ENCODE measurements at places on chromosomes 3 and 15.

DNA sequence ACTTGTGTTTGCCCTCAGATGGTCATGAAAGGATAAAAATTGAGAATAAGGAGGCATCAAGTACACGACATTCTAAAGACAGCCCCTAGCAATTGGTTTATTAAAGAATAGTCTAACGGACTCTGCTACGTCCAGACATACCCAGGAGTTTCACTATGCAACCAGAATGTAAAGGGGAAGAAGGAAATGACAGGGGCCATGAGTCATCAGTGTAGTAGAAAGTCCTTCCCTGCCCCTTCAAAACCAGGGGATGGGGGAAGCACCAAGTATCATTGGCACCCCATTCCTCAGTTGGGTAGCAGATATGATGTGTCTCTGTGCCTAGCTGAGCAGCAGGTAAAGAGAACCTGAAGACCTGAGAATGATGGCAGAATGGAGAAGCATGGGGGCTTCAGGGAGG lies 367.4 kb downstream of the IL20RB start:
- no peak for DNase-seq

GRCh38 chr15:52678468-52679231 lies 538 bp downstream of the ATOSA start:
- DNase-seq, result peak; percentile 38

DNA sequence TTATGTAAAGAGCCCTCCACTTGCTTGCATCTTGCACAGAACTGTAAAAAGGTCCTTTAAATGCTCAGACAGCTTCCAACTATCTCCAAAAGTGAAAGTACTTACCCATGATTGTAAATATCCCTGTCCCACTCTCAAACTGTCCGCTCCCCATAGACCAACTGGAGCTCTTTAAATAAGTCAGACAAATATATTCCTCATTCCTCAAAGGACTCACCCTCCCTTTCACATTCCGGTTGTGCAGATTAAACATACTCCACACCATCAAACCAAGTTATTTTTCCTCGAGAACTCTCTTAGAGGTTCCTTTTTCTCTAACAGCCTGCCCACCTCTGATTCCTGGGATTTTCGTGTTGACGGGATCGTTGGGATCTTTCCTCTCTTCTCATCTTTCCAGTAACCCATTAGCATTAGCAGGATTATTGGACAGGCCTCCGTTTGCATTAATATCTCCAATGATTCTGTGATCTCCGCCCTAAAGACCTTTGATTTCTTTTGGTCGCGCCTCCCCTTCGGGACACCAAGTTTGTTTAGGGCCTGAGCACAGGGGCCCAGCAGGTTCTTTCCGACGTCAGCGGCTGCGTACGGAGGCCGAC lies 763 bp downstream of the GOLGB1 start:
- no peak for DNase-seq

- DNase-seq, result no peak
These were observed 41.3 kb downstream of the CHDH start for GRCh38 chr3:53804697-53805462.

- DNase-seq, result no peak
These were observed 645.6 kb upstream of the CBLB start for GRCh38 chr3:106514431-106514830.

DNA sequence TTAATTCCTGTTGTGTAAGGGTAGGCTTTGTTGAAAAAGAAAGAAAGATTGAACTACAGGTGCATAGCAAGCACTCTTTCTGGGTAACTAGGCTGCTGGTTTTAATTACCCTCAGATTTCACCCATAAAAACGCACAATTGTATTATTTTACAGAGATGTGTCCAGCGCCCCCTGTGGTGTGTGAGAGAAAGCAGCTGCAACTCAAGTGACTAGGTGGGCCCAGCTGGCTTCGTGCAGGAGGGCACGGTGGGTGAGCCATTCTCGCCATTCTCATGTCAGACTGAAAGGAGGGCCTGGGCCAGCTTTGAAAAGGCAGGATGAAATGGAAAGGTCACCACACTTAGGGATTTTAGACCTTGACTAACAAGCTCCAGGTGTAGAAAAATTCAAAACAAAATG lies 122.6 kb downstream of the LRIG1 start:
- no peak for DNase-seq

DNA sequence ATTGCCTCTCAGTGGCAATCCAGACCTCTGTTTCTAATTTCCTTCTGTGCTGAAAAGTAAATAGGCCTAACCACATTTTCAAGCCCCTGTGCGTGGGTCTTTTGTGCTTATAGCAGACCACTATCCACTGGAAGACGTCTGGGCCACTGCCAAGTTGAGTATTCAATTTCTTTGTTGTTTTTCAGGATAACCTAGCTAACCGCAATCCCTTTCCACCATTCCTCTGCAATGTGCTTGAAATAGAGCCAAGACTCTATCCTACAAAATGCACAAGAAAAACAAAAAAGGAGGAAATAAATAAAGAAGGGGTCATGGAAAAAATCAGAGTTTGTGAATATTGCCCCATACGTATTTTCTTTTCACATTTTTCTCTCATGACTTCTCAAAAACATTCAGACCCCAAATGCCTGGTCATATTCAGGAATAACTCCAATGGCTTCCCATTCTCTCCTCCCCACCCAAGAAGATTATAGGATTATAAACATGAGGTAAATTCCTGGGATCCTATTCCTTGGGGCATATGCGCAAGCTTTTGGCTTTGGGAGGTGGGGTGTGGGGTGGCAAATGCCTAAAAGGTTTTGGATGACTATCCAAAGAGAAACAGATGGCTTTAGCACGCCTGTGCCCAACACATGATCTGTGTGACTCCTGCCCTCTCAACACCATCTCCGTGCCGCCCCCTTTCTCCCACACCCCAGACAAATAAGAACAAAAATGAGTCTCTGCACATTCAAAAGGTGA lies 217.9 kb upstream of the THBS1 start:
- no peak for DNase-seq

DNA sequence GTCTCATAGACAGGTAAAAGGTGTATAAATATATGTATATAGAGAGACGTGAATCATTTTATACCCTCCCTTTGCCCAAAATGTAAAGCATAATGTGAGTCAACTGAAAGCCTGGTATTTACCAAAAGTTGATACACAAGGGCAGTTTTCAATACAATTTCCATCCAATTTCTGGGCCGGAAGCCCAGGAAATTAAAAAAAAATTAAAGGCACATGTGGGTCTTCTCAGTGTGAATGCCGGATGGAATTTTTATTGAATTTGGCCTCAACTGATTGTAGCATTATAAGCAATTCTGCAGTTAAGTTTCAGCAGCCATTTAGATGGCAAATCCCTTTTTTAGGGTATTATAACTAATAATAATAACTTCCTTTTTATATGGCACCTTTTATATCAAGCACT lies 3.3 kb upstream of the CNTN3 start:
- DNase-seq, result no peak

GRCh38 chr3:64878362-64878761 lies 190.6 kb upstream of the ADAMTS9 start:
- DNase-seq, result no peak

- DNase-seq, result no peak
These were observed 33.5 kb upstream of the MYO5C start for GRCh38 chr15:52329150-52329549.

- no peak for DNase-seq
These were observed 775 bp downstream of the ARNT2 start for GRCh38 chr15:80404761-80405553.

GRCh38 chr15:99443768-99444446 lies 121.9 kb upstream of the MEF2A start:
- DNase-seq, result no peak

- DNase-seq, result no peak
These were observed 637 bp downstream of the CIP2A start for GRCh38 chr3:108588601-108589000.
